ENCODE measurements at places on chromosomes 7 and 10.

GRCh38 chr10:88733215-88733614, 26.6 kb upstream of the LIPN start:
- no peak for DNase-seq

DNA sequence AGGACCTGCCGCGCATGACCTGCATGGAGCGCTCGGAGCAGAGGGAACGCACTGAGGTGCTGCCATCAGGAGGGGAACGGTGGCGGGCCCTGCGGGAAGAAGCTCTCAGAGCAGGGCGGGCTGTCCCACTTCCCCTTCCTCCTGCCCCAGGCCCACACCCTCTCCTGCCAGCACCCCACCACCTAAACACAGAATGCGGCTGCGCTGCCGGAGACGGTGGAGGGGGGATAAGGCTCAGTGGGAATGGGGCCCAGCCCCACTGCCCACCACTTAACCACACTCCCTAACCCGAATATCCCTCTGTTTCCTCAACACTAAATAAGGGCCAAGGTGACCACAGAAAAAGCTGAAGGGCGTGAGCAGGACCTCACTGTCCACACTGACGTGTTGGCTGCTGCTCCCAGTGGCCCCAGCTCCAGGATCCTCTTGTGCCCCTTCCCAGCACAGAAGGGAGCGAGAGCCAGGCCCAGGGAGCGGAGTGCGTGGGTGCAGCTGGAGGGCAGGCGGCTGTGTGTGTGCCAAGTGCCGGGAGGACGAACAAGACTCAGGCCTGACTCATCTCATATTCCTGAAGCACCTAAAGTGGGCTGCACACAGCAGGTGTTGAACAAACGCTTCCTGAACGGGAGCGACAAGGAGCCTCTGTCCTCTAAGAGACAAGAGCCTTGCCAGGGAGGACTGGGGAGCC, 116.8 kb downstream of the MAD1L1 start:
- no peak for DNase-seq

- DNase-seq: no peak
These were observed 136.6 kb downstream of the AHR start for GRCh38 chr7:17434841-17435692.

DNA sequence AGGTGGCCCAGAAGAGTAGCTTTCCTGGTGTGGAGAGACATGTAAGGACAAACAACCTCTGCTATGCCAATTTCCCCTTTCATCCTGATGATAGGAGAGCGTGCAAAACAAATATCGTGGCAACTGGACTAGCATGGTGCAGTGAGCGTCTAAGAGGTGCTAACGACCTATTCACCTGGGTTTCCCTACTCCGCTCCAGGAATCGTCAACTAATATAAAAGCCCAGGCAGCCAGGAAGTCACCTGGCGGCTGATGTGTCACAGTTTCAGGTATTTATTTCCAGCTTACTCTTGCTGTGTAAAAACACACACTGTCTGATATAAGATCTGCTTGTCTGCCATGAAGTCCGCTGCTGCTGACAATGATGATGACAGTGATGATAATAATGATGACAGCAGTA, 56.5 kb upstream of the EFCAB10 start:
- DNase-seq: no peak

- no peak for DNase-seq
These were observed 91.1 kb downstream of the MAD1L1 start for GRCh38 chr7:2141651-2142050.

DNA sequence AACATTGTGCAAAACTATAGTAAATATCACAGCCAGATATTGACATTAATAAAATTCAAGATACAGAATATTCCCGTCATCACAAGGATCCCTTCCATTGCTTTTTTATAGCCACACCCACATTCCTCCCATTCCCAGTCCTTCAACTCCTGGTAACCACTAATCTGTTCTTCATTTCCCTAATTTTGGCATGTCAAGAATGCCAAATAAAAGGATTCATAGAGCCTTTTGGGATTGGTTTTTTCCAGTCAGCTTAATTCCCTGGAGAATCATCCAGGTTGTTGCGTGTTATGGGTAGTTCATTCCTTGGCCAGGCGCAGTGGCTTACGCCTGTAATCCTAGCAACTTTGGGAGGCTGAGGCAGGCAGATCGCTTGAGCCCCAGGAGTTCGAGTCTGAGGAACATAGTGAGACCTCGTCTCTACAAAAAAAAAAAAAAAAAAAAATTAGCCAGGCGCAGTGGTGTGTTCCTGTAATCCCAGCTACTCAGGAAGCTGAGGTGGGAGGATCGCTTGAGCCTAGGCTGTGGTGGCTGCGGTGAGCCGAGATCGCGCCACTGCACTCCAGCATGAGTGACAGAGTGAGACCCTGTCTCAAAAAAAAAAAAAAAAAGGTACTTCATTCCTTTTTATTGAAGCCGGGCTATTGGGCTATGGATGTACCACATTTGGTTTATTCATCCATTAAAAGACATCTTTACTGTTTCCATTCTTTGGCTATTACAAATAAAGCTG, 2.7 kb downstream of the OGDH start:
- DNase-seq: no peak

DNA sequence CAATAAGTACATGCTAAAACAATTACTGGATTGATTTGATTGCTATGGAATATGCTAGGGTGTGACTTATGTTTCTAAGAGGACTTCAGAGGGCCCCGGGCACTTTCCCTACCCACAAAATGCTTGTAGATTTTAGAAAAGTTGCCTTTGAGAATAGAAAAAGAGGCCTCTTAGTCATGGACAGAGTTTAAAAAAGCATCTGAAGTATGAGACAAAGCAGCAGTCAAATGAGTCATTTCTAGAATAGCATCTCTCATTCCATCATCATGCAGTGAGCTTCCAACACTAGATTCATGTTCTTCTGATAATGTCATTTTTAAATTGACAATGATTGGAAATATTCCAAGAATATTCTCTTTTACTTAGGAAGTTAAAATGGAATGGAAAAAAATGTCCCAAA, 675.1 kb upstream of the PCDH15 start:
- DNase-seq: no peak

GRCh38 chr7:36726311-36726710, 2.0 kb upstream of the AOAH start:
- no peak for DNase-seq

GRCh38 chr10:30818010-30818660, 188.6 kb upstream of the LYZL2 start:
- no peak for DNase-seq

- no peak for DNase-seq
These were observed 22.9 kb downstream of the ATP6V1F start for GRCh38 chr7:128885370-128886187.

GRCh38 chr7:48035967-48036478, 680 bp downstream of the C7orf57 start:
- no peak for DNase-seq

DNA sequence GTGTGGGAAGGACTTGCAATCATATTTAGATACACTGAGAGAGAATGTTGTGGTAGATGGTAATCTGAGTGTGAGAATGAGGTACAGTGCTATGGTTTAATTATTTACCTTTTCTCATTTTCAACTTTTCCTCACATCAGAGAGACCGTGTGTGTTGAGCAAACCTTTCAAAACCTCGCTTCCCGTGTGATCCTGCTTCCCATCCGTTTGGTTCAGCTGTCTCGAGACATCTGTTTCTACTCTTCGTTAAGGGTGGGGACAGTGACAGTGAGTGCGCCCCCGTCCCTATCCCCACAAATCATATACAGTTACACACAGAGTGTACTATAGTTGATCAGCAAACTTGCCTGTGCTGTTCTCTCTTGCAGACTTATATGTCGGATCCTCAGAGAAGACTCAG, 33.0 kb upstream of the NOBOX start:
- DNase-seq: no peak

GRCh38 chr10:60192946-60193345, 196.7 kb downstream of the ANK3 start:
- DNase-seq: no peak

DNA sequence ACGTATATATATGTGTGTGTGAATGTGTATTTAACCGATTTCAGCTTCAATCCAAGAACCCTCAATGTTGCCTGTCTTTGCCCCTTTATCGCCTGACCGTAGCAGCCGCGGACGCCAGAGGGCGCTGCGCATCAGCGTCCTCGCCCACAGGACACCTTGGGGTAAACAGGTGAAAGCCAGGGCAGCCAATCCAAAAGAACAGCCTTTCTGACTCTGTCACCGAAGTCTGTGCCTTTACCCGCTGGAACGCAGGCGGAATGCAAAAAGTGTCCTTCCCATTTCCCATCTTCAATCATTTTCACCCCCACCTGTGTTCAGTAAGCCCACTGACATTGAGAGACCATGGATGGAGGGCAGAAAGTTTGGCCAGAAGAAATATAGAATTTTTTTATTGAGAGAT, 3.6 kb downstream of the NXPH1 start:
- DNase-seq: no peak

DNA sequence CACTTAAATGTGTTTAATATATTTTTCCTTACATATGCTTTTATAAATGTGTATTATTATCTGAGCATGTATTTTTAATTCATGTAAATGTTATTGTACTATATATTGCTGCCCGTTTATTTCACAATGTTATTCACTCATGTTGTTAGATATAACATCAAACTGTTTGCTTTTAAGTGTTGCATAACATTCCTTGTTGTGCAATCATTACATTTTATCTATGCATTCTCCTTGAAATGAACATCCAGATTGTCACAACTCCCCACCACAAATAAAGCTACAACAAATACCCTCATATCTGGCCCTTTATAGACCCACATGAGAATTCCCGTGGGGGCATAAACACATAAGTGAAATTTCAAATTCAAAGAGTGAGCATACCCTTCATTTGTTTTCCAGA, 264.2 kb downstream of the HPSE2 start:
- DNase-seq: no peak

DNA sequence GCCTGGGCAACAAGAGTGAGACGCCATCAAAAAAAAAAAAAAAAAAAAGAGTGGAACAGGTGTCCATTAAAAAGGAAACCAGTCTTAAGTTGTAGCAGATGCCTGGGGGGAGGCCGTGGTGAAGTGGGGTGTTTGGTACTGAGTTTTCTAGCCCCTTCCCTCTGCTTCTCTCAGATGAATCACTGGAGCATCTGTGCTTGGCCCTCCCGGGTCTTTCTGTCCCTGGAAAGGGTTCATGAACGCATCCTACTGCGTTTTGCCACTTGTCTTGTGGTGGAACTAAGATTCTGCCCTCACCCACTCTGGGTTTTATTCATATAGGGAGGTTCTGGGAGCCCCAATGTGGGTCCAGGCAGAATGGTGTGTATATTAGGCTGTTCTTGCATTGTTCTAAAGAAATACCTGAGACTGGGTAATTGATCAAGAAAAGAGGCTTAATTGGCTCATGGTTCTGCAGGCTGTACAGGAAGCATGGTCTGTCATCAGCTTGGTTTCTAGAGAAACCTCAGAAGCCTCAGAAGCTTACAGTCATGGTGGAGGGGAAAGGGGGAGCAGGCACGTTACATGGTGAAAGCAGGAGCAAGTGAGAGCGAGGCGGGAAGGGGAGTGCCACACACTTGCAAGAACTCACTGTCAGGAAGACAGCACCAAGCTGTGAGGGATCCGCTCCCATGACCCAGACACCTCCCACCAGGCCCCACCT, 63.5 kb downstream of the CAMK1D start:
- no peak for DNase-seq

DNA sequence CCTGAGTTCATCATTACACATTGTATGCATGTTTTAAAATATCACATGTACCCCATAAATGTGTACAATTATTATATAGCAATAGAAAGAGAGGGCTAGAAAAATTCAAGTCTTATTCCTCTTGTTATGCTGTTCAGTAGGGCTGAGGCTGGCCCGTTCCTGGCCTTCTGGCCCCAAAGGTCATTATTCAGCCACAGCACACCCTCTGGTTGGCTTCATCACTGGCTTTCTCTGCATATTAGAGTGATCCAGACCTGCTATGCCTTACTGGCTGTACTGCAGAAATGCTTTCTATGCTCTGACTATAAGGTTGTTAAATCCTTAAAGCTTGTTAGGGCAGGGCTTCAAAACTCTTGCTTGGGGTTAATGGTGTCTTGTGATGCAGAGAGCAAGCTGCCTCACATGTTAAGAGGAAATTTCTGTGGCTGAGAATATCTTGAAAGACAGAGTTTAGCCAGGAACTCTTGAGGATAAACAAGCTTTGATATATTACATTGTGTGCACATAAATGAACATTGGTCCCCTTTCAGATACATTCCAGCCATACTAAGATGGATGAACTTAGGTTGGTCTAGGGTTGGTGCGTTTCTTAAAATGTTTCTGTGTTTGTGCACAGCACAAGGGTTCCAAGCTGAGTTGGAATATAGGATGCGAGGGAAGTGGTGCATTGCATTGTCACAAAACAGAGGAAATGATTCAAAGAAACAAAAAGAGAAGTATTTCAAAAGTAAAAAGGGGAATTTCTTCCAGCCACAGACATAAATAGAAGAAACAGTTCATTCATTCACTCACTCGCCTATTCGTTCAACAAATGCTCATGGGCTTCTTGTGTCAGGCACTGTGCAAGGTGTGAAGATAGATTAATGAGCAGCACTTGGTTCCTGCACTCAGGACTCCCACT, 61.6 kb upstream of the WDR11 start:
- DNase-seq: no peak

- DNase-seq: no peak
These were observed 3.8 kb upstream of the IL6 start for GRCh38 chr7:22723181-22723601.

GRCh38 chr7:2013381-2014311, 219.1 kb downstream of the MAD1L1 start:
- DNase-seq: no peak

- DNase-seq: no peak
These were observed 24.2 kb downstream of the IFIT3 start for GRCh38 chr10:89351780-89352597.

DNA sequence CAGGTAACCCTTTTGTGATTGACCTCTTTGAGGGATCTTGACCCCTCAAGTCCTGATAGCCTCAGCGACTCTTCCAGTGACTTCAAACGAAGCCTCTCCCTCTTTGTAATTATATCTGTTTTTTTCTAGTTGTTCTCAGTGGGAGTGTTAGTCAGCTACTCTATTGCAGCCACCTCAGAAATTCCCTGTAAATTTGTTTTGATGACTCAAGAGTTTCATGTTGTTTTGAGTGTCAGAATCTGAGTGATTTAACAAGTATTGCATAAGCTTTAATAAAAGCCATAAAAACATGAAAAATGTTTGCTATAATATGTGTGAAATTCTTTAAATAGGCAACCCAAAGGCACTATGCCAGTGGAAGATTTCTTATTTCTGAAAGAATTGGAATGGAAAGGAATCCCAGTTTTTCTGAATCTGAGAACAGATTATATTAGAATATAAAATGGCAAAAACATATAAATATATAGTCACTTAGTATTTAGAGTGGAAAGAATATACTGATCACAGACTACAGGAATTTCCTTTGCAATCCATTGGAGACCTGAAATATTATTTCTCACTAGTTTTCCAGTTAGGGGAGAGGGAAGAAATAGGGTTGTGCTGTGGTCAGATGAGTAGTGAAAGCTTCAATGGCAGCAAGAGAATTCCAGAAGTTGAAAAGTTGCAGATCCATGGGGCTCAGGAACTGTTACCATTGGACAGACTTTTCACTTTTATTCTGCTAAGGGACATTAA, 94.4 kb upstream of the SEMA3C start:
- no peak for DNase-seq

Data from activated naive CD4-positive, alpha-beta T cell (primary cell).